Activated naive CD4-positive, alpha-beta T cell treated with anti-CD3 and anti-CD28 coated beads for 36 hours (primary cell): ENCODE measurements at places on chromosomes 1 and 21.

GRCh38 chr1:109181085-109181806, 32.5 kb upstream of the SARS1 start:
- no peaks in the 10 kb centered on the region for H3K4me1 ChIP-seq
- no peaks in the 10 kb centered on the region for H3K36me3 ChIP-seq
- H3K27me3 ChIP-seq: no peaks in the 10 kb centered on the region
- no peak for DNase-seq
- H3K4me3 ChIP-seq: no peak overlapping the region

GRCh38 chr1:33630686-33631085, 158.2 kb downstream of the ZSCAN20 start:
- DNase-seq: no peak
- H3K4me1 ChIP-seq: no peaks in the 10 kb centered on the region
- H3K27ac ChIP-seq: no peak overlapping the region
- H3K36me3 ChIP-seq: no peaks in the 10 kb centered on the region
- H3K4me3 ChIP-seq: no peak overlapping the region
- H3K27me3 ChIP-seq: peaks cover 44% of the 10 kb centered on the region

- H3K36me3 ChIP-seq: no peaks in the 10 kb centered on the region
- no peak overlapping the region for H3K4me3 ChIP-seq
- H3K27ac ChIP-seq: no peak overlapping the region
Measured at GRCh38 chr1:66557157-66557556, 23.2 kb downstream of the SGIP1 start.

GRCh38 chr21:44885615-44886014, 12.1 kb upstream of the PTTG1IP start:
- peaks cover 6% of the 10 kb centered on the region for H3K36me3 ChIP-seq
- no peak overlapping the region for H3K27ac ChIP-seq
- H3K27me3 ChIP-seq: no peaks in the 10 kb centered on the region
- peaks cover 22% of the 10 kb centered on the region for H3K4me1 ChIP-seq

DNA sequence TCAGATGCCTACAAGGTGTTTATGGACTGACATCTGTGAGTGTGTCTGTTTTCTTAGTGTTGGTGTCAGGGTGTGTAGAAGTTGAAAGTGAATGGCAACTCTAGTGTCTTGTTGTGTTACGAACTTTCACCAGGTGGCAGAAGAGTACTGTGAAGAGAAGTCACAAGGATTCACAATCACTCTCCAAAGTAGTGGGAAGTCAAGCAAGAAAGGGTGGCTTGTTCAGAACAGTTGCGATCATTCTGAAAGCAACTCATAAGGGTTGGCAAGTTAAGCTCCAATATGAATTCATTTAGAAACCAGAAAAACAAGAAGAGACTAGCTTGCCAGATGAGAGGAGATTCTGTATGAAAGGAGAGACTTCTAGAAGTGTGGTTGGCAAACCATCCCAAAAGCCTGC, 86.1 kb downstream of the FASLG start:
- no peak overlapping the region for H3K27ac ChIP-seq

GRCh38 chr1:34681480-34682451, 73.1 kb upstream of the GJB5 start:
- H3K4me1 ChIP-seq: peaks cover 10% of the 10 kb centered on the region
- peak; percentile 76 for DNase-seq
- H3K36me3 ChIP-seq: no peaks in the 10 kb centered on the region
- H3K4me3 ChIP-seq: no peak overlapping the region
- peaks cover 10% of the 10 kb centered on the region for H3K27me3 ChIP-seq

DNA sequence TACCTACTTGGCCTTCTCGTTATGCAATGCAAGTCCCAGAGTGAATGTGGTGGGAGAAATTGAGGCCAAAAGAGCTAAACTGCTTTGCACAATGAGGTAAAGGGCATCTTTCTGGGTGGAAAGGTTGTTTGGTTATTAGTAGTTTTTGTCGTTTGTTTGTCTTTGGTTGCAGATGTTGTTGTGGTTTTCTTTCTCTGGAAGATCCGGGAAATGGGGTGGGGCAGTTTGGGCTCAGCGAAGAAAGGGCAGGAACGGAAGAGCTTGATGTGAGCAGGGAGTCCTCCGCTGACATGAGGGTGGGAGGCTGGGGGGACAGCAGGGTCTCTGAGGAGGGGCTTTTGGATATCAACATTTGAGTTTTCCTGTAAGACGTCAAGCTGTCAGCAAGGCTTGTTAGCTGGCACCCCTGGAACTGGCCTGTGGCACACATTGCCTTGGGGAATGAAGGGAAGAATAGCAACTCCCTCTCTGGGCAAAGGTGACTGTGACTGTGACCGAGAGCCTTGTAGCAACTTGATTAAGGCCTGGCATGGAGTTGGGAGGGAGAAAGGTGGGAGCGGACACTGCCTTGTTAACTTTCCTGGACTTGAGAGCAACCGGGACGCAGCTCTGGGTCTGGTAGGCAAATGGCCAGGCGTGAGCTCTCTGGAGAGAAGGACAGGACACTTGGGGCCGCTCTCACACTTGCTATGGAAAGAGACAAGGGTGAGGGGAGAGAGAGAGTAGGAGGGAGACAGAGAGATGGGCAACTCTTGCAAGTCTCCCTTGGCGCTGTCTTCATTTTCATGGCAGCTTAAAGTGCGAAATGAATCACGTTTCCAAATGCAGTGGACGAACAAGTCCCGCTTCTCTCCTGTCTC, 15.4 kb upstream of the OPRD1 start:
- H3K36me3 ChIP-seq: no peaks in the 10 kb centered on the region
- H3K4me3 ChIP-seq: no peak overlapping the region
- no peak overlapping the region for H3K27ac ChIP-seq
- DNase-seq: no peak
- H3K4me1 ChIP-seq: no peaks in the 10 kb centered on the region

DNA sequence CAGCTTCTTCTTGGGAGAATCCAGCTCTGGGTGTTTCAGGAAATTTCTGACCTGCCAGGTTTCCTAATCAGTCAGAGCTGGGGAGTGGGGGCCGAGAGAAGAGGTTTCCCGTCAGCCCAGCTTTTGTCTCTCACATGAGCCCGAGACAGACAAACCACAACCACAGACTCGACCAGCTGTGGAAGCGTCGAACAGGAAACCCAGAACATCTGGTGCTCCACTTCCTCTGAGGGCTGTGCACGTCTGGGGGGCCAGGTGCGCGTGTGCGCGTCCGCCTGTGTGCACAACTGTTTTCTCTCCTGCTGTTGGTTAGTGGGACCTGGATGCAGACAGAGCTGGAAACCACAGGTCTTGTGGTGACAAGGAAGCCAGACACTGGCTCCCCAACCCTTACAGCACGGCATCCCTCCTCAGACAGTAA, 113.0 kb upstream of the SLC25A33 start:
- H3K4me1 ChIP-seq: peaks cover 46% of the 10 kb centered on the region
- no peaks in the 10 kb centered on the region for H3K27me3 ChIP-seq
- peak overlapping the region; percentile 59 for H3K27ac ChIP-seq
- H3K4me3 ChIP-seq: peak overlapping the region; percentile 51
- no peaks in the 10 kb centered on the region for H3K36me3 ChIP-seq
- DNase-seq: peak; percentile 94

GRCh38 chr1:67001682-67002425, 52.1 kb downstream of the SLC35D1 start:
- peak overlapping the region; percentile 10 for H3K27ac ChIP-seq
- H3K4me1 ChIP-seq: peaks cover 26% of the 10 kb centered on the region
- H3K4me3 ChIP-seq: no peak overlapping the region
- H3K36me3 ChIP-seq: peaks cover 14% of the 10 kb centered on the region
- H3K27me3 ChIP-seq: no peaks in the 10 kb centered on the region

- H3K4me1 ChIP-seq: peaks cover 38% of the 10 kb centered on the region
- no peak overlapping the region for H3K27ac ChIP-seq
- DNase-seq: no peak
- peaks cover 11% of the 10 kb centered on the region for H3K27me3 ChIP-seq
- H3K36me3 ChIP-seq: peaks cover 10% of the 10 kb centered on the region
Measured at GRCh38 chr1:212698467-212699103, 1.1 kb downstream of the BATF3 start.

DNA sequence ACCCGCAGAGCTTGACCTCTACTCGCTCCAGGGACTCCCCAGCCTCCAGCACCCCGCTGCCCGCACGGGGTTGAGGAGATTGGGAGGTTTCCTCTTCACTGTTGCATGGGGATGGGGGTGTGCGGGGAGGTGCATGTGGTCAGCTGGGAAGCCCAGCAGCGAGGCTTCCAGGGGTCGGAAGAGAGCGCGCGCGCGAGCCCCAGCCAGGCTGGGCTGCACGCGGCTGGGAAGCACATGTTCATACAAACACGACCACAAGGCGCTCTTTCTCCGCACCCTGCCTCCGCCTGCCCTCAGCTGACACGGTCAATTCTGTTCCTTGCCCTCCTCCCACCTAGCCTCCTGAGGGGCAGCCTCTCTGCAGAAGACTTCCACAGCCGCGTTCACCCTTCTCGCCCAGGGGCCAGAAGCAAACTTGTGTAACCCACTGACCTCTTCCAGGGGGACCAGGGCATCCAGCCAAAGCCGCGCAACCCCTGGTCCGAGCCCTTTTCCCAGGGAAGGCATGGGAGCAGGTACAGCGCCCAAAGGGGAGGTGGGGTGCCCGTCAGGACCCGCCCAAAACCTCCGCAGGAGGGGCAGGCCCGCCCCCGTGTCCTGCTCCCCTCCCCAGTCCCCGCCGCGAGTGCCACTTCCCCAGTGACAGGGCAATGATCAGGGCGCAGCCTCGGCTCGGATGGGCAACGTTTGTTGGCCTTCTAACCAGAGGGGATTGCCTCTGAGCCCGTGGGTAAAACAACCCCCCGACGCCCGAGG, 1.3 kb downstream of the COL24A1 start:
- H3K36me3 ChIP-seq: no peaks in the 10 kb centered on the region
- no peak for DNase-seq
- no peak overlapping the region for H3K27ac ChIP-seq
- H3K27me3 ChIP-seq: peaks cover 36% of the 10 kb centered on the region

GRCh38 chr1:110326826-110327225, 12.4 kb upstream of the RBM15 start:
- no peaks in the 10 kb centered on the region for H3K4me1 ChIP-seq
- DNase-seq: no peak
- H3K36me3 ChIP-seq: no peaks in the 10 kb centered on the region
- H3K27me3 ChIP-seq: no peaks in the 10 kb centered on the region
